Stimulated activated CD4-positive, alpha-beta T cell treated with anti-CD3 and anti-CD28 coated beads, Interleukin-2, amount 100 ng/mL, for 48 hours (primary cell): ENCODE measurements at places on chromosomes 11 and 22.

- no peak for DNase-seq
Measured at GRCh38 chr11:5303626-5304025, 1.9 kb upstream of the OR51B4 start.

- no peak for DNase-seq
Measured at GRCh38 chr11:9461760-9462134, 935 bp downstream of the ZNF143 start.

DNA sequence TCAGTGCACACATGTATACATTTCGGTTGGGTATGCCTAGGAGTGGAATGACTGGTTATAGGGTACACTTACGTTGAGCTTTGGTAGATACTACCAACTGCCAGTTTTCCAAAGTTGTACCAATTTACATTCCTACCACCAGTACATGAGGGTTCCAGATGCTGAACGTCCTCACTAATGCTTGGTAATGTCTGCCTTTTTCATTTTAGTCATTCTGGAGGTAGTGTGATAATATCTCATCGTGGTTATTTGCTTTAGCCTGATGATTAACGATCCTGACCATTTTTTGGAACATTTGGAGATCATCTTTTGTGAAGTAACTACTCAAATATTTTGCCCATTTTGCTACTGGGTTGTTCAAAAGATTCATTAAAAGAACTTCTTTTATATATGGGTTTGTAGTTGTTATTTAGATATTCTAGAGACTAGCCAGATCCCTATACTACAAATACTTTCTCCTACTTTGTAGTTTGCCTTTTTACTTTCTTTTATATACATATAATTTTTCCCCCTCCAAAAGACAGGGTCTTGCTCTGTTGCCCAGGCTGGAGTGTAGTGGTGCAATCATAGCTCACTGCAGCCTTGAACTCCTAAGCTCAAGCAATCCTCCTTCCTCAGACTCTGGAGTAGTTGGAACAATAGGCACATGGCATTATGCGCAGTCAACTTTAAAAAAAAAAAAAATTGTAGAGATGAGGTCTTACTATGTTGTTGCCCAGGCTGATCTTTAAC, 62.1 kb downstream of the RBFOX2 start:
- no peak for DNase-seq

GRCh38 chr11:108069947-108070346, 51.4 kb upstream of the ACAT1 start:
- DNase-seq = no peak

DNA sequence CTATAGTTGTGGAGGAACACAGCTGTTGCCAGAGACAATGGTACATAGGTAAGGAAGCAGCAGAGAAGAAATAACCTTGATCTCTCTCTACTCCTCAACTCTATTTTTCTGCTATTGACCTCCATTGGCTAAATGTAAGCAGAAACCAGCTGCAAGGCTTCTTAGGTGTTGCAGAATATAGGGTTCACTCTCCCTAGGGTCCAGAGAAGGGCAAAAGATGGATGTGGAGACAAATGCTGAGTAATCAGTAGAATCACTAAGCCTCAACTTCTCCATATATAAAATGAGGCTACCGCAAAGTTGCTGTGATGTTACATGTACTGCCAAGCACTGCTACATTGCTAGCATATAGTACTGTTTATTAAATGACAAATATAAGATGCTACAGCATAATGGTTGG, 120.6 kb downstream of the PDE3B start:
- no peak for DNase-seq

DNA sequence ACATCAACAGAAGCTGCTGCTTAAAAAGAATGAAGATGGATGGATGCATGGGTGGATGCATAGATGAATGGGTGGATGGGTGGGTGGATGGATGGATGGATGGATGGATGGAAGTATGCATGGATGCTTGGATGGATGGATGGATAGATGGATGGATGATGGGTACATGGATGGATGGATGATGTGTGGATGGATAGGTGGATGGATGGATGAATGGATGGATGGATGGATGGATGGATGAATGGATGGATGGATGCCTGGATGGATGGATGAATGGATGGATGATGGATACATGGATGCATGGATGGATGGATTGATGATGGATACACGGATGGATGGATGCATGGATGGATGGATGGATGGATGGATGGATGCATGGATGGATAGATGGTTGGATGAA, 110.8 kb downstream of the LDLRAD3 start:
- no peak for DNase-seq

- no peak for DNase-seq
Measured at GRCh38 chr11:57662893-57663292, 5.0 kb upstream of the ZDHHC5 start.

GRCh38 chr11:30172883-30173311, 57.9 kb upstream of the FSHB start:
- no peak for DNase-seq

DNA sequence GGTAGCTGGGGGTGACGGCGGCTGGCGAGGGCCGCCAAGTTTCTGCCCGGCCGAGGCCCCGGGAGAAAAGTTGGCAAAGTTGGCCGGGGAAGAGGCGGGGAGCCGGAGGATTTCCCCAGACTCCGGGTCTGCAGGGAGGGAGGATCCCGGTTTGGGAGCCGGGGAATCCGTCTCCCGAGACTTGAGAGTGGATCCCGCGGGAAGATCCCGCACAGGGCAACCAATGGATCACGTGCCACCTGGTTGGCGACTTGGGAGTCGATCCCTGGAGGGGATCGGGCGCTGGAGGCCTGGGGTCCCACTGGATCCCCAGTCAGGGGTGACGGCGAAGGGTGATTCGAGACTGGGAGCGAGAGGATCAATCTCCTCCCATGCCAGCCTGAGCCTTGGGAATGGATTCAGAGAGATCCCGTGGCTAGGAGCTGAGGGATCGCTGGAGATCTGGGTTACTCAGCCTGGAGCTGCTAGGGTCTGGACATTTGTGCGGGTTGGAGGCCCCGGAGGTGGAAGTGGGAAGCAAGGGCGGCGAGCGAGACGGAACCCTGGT, 394 bp downstream of the KIAA1671 start:
- DNase-seq = no peak

DNA sequence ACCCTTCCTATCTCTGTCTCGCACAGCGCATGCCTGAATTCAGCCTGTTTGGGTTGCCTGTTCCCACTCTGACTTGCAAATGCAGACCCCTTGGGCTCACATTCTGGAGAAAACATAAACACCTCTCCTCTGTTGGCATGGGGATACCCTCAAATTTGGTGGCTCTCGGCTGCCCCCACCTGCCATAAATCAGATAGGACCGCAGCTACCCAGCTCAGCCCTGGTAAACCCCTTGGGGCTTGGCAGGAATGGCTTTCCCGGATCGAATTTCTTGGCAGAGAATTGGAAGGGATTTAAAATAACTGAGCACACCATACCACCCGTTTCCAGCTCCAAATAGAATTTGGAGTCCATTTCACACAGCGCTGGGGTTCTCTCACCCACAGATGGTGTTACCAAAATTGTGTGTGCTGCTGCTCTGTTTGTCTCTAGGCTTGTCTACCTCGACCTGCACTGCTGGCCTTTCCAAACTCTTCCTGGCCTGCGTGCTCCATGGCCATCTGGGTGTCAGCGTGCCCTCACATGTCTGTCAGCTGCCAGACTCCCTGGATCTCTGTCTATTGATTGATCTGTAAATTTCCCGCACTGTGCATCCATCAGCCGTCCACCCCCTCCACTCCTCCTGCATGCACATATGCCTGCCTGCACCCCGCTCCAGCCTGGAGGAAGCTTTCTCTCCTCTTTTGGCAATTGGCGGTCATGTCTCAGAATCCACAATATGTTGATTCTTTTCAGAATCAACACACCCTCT, 134.0 kb downstream of the NTM start:
- DNase-seq = no peak

DNA sequence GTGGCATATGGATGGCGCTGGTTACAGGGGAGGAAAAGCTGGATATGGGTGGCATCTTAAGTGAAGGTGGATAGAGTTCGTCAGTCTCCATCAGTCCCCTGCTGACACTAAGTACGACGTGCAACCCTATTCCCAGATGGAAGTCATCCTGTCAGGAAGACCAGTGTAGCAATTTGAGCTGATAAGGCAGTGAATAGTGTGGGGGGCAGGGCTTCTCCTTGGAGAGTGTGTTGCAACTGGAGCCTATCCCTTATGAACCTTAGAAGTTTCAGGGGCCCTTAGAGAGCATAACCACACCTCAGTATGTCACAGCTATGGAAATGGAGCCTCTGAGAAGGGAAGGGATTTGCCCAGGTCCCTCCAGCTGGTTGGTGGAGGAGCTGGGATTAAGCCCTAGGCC, 36.1 kb upstream of the ANKK1 start:
- DNase-seq = no peak

DNA sequence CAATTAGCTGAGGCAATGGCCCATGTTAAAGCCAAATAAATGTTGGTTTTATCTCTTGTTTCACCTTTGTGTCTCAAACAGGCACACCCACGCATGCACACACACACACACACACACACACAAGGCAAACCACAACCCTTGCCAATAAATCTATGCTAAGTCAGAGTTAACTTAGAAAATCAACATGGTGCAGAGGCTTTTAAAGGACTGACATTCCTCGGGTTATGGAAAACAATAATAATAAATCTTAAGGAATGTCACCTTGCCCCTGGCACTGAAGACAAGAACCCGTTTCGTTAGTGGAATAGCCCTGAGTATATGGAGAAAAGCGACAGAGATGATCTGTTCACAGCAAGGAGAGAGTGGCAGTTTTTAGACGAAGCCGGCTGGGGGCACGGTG, 326.3 kb downstream of the NTM start:
- DNase-seq = no peak

GRCh38 chr11:61579676-61580270, 1.1 kb downstream of the SYT7 start:
- DNase-seq = no peak

DNA sequence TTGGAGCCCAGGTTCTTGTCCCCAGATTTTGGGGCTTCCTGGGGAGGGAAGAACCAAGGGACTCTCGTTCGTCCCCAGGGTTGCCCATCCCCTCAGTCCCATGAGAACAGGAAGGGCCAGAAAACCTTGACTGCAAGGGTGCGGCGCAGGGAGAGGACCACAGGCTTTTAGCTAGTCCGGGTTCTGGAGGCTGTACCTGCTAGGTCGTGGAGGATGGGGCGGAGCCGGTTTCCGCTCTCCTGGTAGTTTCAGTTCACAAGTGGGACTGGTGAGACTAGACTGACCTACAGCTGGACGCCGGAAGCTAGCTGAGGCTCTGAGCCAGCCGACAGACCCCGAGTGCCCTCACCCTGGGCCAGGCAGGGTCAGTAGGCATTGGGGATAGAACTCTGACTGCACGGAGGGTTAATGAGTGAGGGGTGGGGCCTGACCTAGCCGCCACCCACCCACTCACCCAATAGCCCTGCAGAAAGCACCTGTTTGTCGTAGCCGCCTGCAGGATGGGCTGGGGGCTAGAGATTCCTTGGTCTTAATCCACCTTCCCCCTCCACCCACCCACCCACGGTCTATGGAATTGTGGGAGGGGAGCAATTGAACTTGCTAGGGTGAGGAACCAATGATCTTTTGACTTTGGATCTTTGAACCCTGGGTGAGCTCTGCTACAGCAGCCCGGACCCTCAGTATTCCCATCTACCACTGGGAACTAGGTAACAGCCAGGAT, 1.5 kb downstream of the MAFF start:
- no peak for DNase-seq
